ENCODE measurements at places on chromosomes 7 and 10.

DNA sequence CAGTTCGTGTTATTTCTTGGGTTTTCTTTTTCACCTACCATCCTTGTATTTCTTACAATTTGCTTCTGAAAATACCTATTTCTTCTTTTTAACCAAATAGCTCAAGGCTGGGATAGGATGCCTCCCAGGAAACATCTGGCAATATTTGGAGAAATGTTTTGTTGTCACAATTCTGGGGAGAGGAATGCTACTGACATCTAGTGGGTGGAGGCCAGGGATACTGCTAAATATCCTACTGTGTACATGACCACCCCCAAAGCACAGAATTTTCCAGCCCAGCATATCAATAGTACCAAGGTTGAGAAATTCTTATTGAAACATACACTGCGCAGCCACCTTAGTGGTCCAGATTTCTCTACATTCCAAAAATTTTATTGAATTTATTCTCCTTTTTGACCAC, 55.5 kb downstream of the CNTNAP2 start:
- DNase-seq: no peak

- DNase-seq: no peak
Measured at GRCh38 chr10:126331101-126331500, 57.2 kb downstream of the ADAM12 start.

GRCh38 chr10:45454262-45454661, 80.2 kb downstream of the ALOX5 start:
- DNase-seq: no peak

GRCh38 chr10:11684717-11685645, 57.2 kb upstream of the ECHDC3 start:
- DNase-seq: no peak

GRCh38 chr7:81623251-81623855, 146.5 kb downstream of the HGF start:
- no peak for DNase-seq

DNA sequence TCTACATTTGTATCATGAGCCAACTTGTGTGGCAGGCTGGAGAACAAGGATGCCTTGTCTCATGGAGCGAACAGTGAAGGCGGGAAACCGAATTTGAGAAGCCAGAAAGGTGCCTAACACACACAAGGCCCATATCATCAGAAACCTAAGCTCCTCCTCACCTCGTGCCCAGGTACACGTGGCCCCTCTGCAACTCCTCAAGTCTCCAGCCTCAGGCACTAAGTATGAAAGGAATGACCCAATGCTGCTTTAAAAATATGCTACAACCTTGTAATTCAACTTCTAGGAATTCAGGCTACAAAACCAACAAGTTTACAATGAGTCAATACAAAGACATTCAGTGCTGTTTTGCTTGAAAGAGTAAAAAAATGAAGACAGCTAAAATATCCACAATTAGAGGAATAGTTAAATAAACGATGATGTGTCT, 95.7 kb downstream of the CDK6 start:
- DNase-seq: no peak

- DNase-seq: no peak
Measured at GRCh38 chr7:106829496-106829895, 35.6 kb upstream of the PIK3CG start.

DNA sequence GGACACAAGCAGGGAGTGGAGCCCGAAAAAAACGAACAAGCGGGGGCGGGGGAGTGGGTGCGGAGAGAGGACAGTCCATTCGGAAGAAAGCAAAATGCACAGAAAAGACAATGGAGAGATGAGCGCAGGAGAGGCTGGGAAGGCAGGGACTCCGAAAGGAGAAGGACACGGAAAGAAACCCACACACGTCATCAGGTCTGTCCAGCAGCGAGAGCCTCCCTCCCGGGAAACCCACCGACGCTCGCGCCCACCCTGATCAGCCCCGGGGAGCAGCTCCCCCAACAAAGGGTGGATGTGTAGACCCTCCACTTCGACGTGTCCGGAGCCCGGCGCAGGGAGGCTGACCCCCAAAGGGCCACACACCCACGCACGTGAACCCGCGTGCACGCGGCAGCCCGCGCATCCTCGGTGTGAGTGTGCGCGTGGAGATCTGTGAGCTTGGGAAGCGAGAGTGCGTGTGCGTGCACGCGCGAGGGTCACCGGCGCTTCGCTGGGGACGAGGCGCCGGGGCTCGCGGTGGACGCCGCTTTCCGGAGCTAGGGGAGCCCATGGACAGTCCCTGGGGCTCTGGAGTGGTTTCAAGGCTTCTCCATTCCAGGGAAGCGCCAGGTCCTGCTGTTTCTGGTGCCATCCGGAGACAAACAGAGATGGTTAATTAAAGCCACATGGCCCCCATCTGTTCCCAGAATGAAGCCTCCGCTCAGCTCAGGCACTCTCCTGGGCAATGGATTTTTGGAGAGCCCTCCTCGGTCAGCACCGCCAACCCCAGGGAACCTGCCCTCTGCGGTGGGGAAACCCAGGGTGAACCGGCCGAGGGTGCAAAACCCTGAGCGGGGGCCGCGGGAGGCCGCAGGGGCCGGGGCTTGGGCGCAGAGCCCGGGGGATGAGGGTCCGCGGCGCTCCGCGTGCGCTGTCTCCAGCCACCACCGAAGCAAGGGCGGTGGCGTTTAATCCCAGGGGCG, 916 bp downstream of the LAMB1 start:
- DNase-seq: no peak

DNA sequence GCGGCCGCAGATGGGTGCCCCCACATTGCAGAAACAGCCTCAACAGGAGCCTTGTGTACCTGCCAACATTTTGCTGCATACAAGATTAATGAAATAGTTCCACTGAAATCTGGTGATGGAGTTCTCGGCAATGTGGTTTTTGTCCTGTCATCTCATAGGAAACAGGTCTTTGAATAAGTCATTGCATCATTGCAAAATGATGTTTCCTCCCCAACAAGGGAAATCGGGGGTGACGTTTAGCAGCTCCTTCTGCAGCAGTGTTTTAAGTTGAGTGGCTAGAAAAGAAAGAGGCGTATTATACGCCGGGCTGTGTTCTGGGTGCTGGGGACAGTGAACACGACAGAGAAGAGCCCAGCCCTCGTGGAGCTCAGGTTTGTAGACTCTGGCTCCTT, 177.0 kb downstream of the PRKAG2 start:
- DNase-seq: no peak

- no peak for DNase-seq
Measured at GRCh38 chr7:152587366-152587765, 88.6 kb downstream of the XRCC2 start.

GRCh38 chr10:69449841-69450240, 1.4 kb upstream of the TSPAN15 start:
- DNase-seq: peak; percentile 43

DNA sequence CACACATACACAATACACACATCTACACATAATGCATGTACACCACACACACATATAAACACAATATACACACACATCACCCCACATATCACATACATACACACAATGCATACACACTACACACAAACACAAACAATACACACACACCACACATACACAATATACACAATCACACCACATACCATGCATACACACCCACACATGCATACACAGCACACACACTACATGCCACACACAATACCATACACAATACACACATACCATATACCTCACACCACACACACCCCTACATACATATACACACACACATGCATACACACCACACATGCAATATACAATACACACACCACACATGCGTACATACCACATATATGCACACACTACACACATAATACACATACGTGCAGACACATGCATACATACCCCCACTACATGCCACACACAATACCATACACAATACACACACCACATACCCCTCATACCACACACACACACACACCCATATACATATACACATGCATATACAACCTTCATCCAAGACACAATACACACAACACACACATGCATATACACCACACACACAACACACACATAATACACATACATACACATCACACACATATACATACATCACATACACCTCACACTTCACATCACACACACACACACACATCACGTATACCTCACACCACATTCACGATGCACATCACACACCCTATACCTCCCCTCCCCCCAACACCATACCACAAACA, 34.0 kb downstream of the PSMC2 start:
- DNase-seq: no peak

DNA sequence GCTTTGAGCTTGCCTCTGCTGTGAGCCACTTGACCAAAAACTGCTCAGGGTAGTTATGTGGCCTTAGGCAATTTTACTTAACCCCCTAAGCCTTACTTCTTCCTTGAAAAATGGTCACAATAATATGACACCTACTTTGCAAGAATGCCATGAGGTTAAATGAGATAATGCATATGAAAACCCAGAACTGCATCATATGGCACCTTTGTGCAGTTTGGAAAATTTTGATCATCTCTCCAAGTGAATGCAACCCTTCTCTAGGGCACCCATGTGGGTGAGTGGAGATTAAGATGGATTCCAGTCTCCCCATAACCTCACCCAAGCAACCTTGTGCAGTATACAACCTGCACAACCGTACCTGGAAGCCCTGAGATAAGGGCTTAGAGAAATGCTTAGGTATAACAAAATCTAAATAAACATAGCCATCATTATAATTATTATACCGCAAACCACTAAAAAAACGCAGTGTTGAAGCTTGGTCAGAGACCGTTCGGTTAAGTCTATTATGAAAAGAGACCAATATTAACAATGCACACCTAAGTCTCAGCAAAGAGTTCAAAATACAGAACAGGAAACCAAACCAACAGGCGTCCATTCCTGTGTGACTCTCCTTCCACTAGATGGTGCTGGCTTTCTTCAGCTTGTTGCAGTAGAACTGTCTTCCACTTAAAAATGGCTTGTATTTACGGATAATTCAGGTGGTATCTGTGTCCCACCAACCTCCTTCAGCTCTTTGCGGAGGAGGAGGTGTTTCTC, 21.0 kb upstream of the ASB15 start:
- no peak for DNase-seq

DNA sequence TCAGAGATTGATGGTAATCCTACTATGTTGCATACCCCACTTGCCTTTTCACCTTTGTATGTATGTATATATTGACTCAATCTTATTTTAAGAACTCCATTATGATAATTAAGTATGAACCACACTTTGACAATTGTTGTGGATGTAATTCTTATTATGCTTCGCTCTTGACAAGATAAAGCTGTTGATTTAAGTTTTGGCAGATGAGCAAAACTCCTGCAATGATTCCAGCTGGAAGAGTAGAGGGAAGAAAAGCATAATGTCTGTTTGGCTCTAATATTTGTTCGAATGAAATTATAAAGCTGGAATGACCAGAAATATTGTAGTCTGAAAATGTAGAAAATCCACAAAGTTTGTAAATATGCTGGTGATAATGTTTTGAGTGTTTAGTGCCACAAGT, 83.8 kb upstream of the AKR1E2 start:
- DNase-seq: no peak

- no peak for DNase-seq
Measured at GRCh38 chr7:20411372-20411771, 80.7 kb downstream of the ITGB8 start.

GRCh38 chr7:33217595-33217994, 88.2 kb downstream of the BBS9 start:
- DNase-seq: no peak

- no peak for DNase-seq
Measured at GRCh38 chr7:95397381-95397780, 1.2 kb upstream of the PON3 start.

DNA sequence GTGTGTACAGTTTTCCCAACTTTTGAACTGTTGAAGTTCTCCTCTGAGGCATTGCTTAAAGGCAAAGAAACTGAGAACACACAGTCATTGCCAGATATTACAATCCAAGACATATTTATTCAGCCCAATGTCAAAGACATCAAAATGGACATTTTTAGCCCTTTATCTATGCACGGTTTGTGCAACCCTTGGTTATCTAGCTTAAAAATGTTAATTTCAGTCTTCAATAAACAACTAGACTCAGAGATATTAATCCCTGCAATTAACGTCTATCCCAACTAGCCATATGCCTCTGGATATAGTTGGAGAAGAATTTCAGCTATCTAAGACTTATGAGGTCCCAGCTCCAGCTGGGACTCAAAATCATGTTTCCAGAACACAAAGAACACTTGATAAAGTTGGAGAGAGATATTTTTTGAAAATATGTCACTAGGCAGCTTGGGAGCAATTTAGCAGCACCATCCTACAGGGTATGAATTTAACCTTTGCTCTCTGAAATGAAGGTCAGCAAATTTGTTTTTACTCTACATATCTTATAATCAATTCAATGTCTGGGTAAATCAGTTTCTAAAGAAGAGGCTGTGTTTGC, 357.0 kb downstream of the RNLS start:
- peak; percentile 28 for DNase-seq

DNA sequence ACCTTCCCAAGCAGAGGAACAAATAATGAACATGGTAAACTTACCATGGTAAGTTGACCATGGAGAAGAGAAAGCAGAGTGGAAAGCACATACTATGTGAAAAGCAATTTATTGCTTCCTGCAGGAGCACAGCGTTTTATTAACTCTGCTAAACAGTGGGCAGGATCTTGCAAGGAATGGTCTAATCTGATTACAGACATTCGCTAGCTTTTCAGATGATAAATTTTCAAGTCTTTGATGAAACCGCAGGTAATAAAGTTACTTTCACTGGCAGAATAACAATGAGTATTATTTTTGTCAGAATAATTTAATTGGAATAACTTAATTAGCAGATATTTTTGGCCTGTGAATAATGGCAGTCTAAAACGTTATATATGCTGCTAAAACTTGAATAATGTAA, 89.6 kb upstream of the HGF start:
- no peak for DNase-seq

DNA sequence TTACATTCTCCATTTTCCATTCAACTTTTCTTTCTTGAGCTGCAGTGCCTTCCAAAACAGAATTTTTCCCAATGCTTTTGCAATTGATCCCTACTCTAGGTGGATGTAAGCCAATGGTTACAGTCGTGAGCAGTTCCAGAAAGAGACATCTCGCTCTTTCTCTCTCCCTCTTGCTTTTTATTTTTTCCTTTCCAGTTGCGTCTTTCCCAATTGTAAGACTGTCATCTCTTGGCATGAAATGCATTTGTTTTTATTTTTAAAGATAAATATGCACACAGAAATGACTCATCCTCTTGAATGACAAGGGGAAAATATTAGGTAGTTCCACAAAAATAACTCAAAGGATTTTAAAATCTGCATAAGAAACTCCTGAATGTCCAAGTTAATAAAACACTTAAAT, 25.1 kb downstream of the GLI3 start:
- DNase-seq: no peak

DNA sequence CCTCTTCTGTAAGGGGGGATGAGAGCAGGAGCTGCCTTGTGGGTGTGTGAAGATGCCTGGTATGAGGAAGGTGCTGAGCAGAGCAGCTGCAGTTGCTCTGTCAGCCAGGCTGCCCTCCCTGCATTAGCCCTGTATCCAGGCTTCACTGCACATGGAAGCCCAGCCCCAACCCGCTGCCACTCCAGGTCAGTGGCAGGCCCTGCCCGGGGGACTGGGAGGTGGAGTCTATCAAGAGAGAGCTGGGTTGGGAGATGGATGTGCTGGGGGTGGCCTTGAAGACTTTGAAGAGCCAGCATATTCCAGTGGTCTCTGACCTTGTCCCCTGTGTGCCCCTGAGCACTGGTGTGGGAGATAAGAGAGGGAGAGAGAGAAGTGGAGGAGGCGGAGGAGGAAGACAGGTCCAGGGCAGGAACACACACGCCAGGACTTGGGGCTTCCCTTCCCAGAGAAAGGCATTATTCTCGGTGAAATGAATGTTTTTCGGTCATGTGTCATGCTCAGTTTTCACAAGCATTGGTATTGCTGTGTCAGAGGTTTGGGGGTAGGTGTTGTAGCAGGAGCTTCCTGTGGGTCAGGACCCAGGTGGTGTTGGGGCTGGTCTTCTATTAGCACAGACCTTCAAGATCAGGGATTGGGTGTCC, 2.6 kb downstream of the PPIF start:
- DNase-seq: no peak

GRCh38 chr7:159032753-159033472, 111.8 kb downstream of the VIPR2 start:
- no peak for DNase-seq
